Cardiac muscle cell (in vitro differentiated cells and primary cell): ENCODE measurements at places on chromosomes 11 and 22. TPM values are rescaled to one million over a fixed set of nuclear protein-coding genes. Genes with fewer than 3 reads are reported as not detected.

- H3K27ac ChIP-seq: no peak overlapping the region
- H3K27me3 ChIP-seq: no peaks in the 10 kb centered on the region
- no peak for DNase-seq
- H3K4me3 ChIP-seq: no peak overlapping the region
These were observed 5.7 kb downstream of the PRR5 start for GRCh38 chr22:44707752-44708151.

DNA sequence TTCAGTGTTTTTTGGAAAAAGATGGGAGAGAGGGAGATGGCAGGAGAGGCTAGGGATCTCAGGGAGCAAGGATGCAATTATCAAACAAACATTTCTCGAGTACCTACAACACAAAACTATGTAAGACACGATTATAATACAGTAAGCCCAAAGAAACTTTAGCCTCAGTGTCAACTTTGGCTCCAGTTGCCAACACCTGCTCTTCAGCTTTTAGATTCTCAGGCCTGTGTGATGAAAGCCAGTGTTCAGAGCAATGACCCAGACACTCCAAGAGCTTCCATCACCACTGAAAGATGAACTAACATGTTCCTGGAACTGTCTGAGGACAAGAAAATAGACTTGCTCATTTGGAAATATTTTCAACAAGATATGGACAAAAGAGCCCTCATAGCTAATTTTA is 31.4 kb upstream of the CEP295 start:
- H3K27me3 ChIP-seq: no peaks in the 10 kb centered on the region
- H3K4me3 ChIP-seq: no peak overlapping the region
- no peak for DNase-seq
- H3K27ac ChIP-seq: no peak overlapping the region
- no peaks in the 10 kb centered on the region for H3K36me3 ChIP-seq

Gene C11orf42
- not detected in 2 replicates for total RNA-seq

Gene UBQLN3
- total RNA-seq: 0.81 and 1.9 TPM in 2 replicates

DNA sequence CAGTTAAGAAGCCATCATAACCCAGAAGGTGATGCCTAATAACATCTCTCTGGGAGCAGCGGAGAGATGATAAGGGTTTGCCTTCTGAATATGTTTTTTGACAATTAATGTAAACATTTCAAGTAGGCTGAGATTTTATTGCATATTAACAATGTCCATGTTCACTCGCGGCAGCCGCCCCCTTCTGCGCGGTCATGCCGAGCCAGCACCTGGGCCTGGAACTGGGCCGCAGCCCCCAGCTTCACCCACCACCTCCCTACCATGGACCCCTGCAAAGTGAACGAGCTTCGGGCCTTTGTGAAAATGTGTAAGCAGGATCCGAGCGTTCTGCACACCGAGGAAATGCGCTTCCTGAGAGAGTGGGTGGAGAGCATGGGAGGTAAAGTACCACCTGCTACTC is 4.3 kb upstream of the SAA1 start:
- no peak overlapping the region for H3K27ac ChIP-seq
- H3K27me3 ChIP-seq: no peaks in the 10 kb centered on the region
- no peak for DNase-seq
- H3K4me3 ChIP-seq: no peak overlapping the region
- no peaks in the 10 kb centered on the region for H3K36me3 ChIP-seq
